ENCODE measurements at places on chromosomes 1 and 21.
A peak's percentile ranks its signal among the peaks of the same experiment; 100 is the strongest.

GRCh38 chr1:18951818-18952391 lies 4.6 kb downstream of the IFFO2 start:
- peak; percentile 56 for DNase-seq

DNA sequence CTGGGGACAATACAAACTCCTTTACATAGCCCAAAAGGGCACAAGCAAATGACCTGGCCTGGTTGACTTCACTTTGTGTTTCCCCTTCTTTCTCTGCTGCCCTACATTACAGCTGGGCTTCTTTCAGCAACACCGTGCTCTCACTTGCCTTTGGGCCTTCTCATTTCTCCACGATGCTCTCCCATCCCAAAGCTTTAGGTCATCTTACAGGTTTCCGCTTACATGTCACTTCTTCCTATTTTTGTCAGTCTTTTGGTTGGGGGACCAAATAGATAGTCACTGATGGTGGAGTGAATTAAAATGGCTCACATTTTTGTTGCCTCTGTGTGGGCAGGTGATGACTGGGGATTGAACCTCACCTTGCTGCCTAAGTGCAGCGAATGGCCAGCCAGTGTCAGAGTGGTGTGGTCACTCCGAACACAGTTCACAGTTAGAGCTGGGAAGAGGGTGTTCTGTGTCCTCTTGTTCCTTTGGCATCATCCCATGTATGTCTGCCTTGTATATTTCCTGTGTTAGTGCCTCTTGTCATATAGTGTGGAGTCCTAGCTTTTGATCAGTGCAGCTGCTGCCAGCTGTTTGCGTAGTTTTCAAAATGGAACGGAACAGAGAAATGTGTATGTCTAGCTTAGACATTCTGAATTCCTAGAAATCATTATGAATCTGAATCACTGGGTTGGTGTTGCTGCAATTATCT lies 134.8 kb downstream of the NOS1AP start:
- DNase-seq: no peak

GRCh38 chr1:230104395-230105244 lies 37.6 kb downstream of the GALNT2 start:
- peak; percentile 29 for DNase-seq

DNA sequence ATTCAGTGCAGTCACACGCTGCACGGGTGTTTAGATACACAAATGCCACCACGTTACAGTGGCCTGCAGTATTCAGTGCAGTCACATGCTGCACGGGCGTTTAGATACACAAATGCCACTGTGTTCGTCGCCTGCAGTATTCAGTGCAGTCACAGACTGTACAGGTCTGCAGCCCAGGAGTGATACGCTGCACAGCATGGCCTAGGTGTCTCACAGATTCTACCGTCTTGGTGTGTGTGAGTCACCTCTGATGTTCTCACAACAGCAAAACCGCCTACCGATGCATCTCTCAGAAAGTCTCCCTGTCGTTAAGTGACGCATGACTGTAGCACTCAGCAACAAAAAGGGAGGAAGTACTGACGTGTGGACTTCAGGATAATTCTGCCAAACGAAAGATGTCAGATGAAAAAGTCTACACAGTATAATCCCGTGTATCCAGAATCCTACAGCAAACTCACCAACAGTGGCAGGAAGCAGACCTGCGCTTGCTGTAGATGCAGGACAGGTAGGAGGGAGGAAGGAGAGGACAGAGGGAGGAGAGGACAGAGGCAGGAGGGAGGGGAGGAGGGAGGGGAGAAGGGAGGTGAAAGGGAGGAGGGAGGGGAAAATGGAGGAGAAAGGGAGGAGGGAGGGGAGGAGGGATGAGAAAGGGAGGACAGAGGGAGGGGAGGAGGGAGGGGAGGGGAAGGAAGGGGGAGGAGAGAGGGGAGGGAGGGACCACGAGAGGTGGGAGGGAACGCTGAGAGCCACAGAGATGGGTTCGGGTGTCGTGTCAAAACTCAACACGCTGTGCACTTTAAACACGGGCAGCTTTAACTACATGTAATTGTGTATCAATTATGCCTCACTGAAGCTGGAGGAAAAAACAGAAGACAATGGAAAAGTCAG lies 36.3 kb upstream of the PCBP3 start:
- DNase-seq: no peak

DNA sequence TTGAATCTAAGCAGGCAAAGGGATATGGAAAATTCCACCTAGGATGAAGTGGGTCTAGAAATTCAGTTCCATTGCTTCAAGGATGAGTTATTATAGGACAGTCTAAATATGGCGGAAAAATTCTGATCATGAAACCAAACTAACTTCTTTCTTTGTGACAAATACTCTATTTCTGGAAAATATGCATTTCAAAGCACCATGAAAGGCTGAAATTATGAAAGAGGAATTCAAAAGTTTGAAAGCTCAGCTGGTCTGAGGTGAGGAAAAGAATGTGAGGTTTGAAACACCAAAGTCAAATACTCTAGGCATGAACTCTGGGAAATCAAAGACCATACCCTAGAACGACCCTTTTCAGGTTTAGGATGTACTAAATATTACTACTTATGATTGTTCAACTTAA lies 36.4 kb upstream of the COL11A1 start:
- no peak for DNase-seq

GRCh38 chr21:15894596-15894995 lies 164.8 kb downstream of the USP25 start:
- no peak for DNase-seq

DNA sequence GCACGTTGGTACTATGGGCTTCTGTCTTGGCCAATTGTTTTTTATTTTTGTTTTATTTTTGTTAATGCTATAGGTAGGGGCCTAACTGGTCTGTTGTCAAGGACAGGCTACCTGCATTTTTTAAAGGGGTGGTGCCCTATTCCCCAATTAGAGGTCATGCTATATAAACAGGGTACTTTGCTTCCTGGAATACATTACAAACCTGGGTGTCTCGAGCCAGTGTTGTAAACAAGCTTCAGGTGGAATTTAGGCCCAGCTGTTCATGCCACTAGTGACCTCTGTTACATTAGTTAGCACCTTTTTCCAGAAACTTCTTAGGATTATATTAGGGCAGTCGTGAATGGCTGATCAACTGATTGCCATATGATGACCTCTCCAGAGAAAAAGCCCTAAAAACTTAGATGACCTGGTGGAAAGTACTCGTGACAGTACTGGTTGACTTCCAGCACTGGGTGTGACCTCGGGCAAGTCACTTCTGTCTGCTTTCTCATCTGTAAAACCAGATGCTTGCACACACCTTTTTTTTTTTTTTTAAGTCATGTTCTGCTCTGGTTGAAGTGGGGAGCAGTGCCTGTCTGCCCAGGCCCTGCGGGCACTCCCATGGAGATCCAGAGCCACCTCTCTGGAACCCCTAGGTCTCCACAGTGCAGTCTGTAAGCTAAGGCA lies 46.5 kb downstream of the ELK4 start:
- DNase-seq: no peak

GRCh38 chr1:150138044-150138443 lies 11.7 kb upstream of the PLEKHO1 start:
- no peak for DNase-seq

GRCh38 chr1:177274687-177275211 lies 104.0 kb downstream of the BRINP2 start:
- DNase-seq: no peak

DNA sequence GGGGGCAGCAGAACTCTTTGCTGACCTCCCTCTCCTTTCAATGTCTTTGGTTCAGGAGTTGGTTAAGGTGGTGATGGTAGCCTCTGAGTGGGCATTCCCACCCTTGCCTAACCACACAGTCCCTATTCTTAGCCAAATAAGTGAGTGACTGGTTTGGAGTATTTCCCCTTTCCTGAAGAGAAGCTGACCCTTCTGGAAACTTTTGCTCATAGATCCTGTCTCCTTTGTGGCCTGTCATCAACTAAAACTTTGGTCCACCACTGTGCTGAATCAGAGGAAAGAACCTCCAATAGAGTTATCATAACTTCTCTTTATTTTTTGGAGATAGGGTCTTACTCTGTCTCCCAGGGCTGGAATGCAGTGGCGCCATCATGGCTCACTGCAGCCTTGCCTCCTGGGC lies 31.1 kb downstream of the C1orf21 start:
- no peak for DNase-seq

- no peak for DNase-seq
Observed at GRCh38 chr1:200435200-200435780, 25.5 kb upstream of the ZNF281 start.

DNA sequence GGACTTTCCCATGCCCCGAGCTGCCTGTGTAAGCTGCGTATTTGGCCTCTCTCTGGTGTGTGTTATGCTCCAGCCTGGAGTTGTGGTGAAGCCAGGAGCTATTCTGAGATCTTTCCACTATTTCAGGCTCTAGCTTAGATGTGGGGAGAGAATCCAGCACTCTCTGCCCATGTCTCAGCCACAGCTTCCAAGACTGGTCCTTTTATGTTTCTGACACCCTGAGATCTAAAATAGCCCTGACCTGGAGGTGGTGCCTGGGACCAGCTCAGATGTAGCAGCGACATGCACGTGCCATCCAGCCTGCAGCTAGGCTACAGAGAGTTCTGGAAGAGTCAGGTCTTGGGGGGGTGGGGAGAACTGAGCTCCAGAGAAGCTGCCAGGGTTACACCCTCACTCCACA lies 76.5 kb downstream of the TENT5C start:
- no peak for DNase-seq

DNA sequence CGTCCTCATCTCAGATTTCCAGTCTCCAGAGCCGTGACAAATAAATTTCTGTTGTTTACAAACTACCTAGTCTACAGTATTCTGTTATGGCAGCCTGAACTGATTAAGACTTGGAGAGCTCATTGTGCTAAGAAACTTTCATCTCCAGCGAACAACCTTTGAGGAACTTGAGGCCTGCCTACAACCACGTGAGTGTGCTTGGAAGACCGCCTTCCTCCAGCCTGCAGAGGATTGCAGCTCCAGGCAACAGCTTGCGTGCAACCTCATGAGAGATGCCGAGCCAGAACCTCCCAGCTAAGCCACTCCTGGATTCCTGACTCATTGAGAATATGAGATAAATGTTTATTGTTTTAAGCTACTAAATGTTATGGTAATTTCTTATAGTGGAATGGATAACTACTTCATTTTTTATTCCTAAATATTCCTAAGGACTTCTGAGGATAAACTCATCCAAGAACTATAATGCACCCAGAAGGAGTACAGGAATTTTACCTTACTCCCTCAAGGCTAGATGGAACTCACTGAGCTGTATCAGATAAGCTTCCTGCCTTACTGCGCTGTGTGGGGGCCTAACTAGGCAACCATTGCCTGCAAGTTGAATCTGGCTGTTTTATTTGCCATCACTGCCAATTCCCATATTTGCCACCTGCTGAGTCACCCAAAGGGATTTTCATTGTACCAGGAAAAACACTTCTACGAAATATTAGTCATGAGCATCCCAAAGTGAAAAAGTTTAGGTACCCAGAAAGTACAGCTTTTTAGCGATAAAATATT lies 17.6 kb downstream of the FAM177B start:
- DNase-seq: no peak

- no peak for DNase-seq
Observed at GRCh38 chr21:34077888-34078287, 4.5 kb downstream of the MRPS6 start.

- DNase-seq: no peak
Observed at GRCh38 chr1:214329470-214330220, 48.7 kb downstream of the SMYD2 start.

GRCh38 chr21:31647650-31648049 lies 11.8 kb upstream of the SOD1 start:
- no peak for DNase-seq

DNA sequence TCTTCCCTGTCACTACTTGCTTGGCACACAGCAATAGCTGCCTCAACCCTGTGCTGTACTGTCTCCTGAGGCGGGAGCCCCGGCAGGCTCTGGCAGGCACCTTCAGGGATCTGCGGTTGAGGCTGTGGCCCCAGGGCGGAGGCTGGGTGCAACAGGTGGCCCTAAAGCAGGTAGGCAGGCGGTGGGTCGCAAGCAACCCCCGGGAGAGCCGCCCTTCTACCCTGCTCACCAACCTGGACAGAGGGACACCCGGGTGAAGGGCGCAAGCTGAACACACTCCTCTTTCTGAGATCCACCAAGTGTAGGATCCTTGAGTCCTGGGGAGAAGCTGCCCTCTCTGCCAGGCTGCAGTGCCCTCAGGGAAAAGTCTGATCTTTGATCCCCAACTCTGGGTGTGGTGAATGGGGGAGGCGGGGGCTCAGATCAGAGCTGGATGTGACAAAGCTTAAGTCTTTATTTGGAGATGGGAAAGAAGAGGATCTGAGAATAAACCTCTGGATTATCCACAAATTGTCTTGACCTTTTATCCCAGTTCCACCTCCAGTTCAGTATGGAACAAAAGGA lies 1.2 kb downstream of the RXFP4 start:
- no peak for DNase-seq

DNA sequence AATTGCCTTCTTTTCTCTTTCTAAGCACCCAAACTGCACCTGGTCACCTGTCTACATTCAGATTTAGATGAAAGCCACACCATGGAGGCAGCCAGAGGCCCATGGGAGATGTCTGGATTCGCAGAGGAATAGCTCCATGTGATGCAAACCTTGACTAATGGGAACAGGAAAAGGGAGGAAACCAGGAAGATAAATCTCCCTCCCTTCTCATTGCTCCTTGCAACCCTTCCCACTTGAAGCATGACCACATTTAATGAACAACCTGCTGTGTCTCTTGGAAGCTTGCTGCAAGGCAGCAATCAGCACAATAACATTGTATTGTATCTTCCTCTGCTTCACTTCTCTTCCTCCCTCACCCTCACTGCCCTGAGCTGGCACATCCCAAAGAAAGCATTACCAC lies 42.6 kb upstream of the KLF17 start:
- no peak for DNase-seq

DNA sequence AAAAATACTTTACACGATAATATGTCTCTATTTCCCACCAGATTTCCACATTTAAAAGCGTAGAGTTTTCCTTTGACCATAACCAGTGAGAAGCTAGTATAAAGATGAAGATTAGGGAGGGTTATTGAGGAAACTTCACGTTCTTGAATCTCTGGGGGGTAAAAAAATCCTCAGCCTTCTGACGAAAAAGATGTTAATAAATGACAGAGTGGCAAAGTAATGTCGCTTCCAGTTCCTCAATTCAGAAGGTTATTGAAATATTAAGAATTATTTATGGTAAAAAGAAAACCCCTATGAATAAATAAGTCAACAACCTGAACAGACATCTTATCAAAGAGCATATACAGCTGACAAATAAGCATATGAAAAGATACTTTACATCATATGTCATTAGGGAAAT lies 241.0 kb downstream of the GPATCH2 start:
- no peak for DNase-seq

GRCh38 chr1:167517535-167518330 lies 596 bp downstream of the CD247 start:
- DNase-seq: peak; percentile 78

DNA sequence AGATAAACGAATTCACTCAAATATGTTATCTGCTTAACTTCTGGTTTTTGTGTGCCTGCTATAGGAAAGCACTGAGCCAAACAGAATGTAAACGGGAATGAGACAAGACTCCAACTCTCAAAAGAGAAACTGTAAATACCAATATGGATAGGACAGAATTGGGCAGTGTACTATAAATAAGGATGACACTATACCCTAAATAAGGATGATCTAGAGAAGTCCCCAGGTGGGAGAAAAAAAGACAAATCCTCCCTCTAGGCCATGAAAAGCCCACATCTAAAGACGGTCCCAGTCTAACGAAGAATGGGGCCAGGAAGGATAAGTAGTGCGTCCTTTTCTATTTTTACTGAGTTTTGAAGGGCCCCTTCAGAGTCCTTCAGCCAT lies 1.5 kb upstream of the GABPB2 start:
- no peak for DNase-seq

GRCh38 chr1:26530895-26531598 lies 1.5 kb downstream of the RPS6KA1 start:
- DNase-seq: no peak

GRCh38 chr1:26961826-26962225 lies 1.6 kb upstream of the KDF1 start:
- no peak for DNase-seq

Measured in stimulated activated CD8-positive, alpha-beta memory T cell treated with anti-CD3 and anti-CD28 coated beads, Interleukin-2, amount 100 ng/mL, for 1 hour (primary cell).